ENCODE measurements at places on chromosomes 13 and 19.

DNA sequence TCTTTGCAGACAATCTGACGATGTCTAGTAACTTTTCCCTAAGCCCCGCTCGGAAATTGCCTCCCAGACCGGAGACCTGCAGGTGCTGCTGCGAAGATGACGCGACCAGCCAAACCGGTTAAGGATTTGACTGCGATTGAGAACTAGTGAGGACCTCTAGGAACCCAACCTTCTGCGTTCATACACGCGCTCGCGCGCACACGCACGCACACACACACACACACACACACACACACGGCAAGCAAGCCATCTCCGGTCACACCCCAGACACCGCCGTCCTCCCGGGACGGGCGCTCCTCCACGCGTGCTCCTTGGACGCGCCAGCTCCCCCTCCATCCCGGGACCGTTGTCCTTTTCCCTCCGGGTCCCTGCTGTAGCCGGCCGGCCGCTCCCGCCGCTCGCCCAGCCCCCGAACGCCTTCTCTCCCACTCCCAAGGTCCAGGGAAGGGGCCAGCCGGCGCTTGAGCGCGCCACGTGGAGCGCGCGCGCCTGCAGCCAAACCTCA is 1.2 kb downstream of the TBC1D4 start:
- DNase-seq: no peak

GRCh38 chr13:46317120-46317519 is 69.9 kb downstream of the RUBCNL start:
- DNase-seq: no peak

GRCh38 chr13:99119656-99120055 is 81.0 kb upstream of the UBAC2 start:
- DNase-seq: no peak

DNA sequence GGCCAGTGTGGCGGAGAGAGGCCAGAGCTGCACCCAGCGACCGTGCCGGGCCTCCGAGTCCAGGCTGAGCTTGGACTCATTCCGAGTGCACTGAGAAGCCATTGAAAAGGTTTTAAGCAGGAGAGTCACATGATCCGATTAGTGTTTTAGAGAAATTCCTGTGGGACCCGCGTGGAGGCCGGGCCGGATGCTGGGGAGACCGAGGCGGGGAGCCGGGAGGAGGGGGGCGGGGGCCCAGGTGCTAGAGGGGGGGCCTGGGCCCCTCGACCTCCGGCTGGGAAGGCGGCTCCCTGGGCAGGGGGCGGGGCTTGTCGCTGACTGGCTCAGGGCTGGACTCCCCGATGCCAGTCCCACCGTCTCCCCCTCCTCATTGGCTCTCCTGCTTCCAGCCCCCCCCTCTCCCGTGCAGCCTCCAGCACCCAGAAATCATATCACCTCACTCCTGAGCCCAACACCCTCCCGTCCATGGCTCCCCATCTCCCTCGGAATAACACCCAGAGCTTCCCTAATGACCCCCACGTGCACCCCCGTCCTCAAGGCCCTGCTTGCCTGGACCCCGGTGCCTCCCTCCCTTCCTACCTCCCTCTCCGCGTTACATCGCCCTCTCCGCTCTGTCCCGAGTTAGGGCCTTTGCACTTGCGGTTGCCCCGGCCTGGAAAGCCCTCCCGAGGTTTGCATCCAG is 5.2 kb upstream of the ZNF579 start:
- no peak for DNase-seq

DNA sequence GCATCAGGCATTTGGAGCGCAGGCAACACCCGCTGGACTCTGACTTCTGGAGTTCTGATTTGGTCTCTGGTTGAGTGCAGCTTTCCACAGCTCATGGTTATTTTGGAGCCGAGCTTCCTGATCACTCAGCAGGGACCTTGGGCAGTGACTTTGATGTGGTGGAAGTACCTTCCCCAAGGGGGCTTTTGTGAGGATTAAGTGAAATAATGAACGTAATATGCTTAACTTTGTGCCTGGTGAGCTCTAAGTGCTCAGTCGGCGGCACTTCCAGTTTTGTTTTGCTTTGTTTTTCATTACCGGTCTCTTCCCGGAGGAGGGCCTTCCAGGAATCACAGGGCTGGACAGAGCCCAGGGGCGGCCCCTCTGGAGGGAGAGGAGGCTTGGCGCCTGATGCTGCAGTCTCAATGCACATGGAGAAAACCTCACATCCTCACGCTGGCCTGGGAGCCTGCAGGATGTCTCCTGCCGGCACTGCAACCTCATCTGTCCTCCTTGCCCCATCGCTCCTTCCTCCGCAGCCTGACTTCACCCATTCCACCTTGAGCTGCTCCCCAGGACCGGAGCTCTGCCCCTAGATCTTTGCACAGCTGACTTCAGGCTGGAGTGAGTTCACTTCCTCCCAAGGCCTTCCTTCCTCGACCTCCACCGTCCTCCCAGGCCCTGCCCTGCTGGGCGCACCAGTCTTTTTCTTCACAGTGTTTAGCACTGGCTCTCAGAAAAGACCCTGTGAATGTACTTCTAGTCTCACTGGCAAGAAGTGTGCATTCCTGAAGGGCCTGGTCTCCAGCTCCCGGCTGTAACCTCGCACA is 1.5 kb downstream of the PLEKHF1 start:
- DNase-seq: no peak

DNA sequence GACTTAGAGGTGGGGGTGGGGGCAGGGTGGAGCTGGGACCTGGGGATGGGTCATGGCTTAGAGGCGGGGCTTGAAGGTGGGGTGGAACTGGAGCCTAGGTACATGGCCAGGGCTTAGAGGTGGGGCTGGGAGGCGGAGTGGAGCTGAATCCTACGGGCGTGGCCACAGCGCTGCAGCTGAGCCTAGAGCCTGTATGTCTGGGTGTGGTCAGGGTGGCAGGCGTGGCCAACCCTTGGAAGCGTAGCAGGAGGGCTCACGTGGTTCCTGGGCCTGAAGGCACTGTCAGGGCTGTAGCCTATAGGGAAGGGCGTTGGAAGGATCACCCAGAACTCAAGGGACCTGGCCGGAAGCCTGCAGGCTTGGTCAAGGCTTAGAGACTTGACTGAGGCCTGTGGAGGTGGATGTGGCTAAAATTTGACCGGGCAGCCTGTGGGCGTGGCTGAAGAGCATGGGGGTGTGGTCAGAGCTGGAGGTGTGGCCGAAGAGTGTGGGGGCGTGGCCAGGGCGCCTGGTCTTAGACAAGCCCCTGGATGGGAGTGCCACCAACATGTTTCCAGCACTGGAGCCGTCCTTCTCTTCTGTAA is 24.3 kb downstream of the COLGALT1 start:
- DNase-seq: no peak

DNA sequence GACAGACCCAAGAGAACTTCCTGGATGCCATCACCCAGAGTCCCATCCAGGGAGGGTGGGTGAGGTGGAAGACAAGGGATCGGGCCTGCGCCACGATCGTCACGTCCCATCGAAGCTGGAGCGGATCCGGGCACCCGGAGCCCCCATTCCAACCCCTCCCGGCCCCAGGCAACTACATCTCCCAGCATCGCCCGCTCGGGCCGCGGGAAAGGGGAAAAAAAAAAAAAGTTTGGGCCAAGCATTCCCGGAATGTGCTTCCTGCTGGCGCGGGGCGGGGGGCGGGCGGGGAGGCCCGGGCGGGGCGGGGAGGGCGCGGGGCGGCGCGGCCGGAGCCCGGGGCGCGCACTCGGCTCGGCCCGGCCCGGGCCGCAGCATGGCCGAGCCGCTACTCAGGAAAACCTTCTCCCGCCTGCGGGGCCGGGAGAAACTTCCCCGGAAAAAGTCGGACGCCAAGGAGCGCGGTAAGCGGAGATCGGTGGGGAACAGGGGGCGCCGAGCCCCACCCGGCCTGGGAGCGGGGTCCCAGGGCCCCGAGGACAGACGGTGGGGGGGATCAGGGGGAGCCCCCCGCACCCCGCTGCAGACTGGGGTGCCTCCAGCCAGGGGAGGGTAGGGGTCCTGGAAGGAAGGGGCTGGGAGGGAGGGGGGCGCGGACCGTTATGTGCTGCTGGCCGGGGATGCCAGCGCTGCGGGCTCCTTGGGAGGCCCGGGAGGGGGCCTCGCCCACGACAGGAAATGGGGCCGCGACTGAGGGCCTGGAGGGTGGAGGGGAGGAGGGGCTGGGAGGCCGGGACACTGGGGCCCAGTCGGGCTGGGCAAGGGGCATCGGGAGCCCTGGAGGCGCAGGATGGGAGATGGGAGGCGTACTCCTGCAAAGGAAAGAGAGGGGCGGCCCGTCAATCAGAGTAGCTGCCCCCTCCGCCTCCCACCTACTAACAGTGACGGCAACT is at the start of gene SYDE1:
Gene SYDE1, plus strand, starts transcription at position 341 of the 950 bp plus-strand sequence. Its CDS starts 33 bp downstream, at position 374.
- DNase-seq: no peak

DNA sequence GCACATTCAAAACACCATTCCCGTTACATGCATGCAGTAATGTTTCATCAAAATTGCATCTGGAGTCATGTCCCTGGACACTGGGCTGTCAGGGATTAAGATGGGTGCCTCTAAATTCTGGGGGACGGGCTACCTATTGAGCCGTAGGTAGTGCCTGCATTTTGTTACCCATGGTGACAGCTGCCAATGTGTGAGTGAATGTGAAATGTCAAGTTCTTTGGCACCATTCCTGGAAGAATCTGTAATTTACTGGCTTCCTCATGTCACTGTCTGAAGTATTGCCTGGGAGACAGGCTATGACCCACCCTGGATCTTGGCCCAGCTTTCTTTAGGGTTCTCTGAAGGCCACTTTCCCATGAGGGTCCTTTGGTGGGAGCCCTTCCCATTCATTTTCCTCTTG is 266.1 kb downstream of the TSHZ3 start:
- no peak for DNase-seq

- DNase-seq: peak; percentile 91
Observed at GRCh38 chr19:55809381-55810058, 22.3 kb downstream of the NLRP11 start.

GRCh38 chr13:33353646-33354045 is 68.1 kb upstream of the STARD13 start:
- DNase-seq: no peak

- no peak for DNase-seq
Observed at GRCh38 chr13:67946131-67946530, 716.0 kb upstream of the PCDH9 start.

GRCh38 chr19:18202778-18203407 is 949 bp downstream of the RAB3A start:
- DNase-seq: no peak

DNA sequence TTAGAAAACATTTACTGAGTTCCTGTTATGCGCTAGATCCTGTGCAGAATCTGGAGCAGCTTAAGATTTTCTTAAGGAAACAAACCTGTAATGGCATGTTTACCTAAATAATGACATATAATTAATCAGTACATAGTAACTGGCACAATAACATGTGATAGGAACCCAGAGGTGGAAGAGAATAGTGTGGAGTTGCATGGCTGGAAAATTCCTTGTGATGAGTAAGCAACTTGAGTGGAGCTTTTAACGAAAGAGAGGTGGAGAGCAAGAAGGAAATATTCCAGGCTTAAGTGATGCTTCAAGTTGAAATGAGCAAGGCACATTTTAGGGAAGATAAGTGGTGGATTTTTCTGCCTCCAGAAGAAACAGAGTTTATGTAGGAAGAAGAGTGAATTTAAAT is 9.2 kb upstream of the GPC5 start:
- DNase-seq: no peak

GRCh38 chr13:40539576-40540327 is 126.7 kb downstream of the FOXO1 start:
- no peak for DNase-seq

- DNase-seq: no peak
Observed at GRCh38 chr13:105442040-105442439, 1093.4 kb downstream of the EFNB2 start.

All from NCI-H446 treated with DMSO at 0.1 percent for 48 hours (cell line).